ENCODE measurements at places on chromosomes 11 and 22.

- peak; percentile 78 for DNase-seq
Measured at GRCh38 chr11:69662021-69662698, 13.0 kb downstream of the LTO1 start.

- no peak for DNase-seq
Measured at GRCh38 chr11:65266210-65266609, 4.4 kb downstream of the POLA2 start.

DNA sequence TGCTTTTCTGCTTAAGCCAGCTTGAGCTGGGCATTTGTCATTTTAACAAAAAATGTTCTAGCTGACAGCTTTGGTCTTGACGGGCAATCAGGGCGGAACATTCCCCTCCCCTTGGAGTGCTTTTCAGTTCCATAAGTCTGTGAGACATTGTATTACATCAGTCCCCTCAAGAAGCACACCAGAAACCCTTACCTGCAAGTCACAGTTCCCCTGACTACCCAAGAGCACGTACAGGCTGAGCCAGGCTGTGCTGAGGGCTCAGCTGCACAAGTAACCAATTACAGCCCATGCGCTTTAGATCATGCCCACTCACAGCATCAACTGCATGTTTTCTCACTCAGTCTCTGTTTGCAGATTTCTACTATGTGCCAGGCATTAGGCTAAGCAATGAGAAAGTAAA, 19.1 kb downstream of the HIRA start:
- no peak for DNase-seq

GRCh38 chr11:81655351-81655750, 1078.3 kb downstream of the FAM181B start:
- no peak for DNase-seq

GRCh38 chr11:2300290-2300935, 1.3 kb downstream of the C11orf21 start:
- DNase-seq: no peak

GRCh38 chr11:6617315-6617781, 1.9 kb downstream of the TPP1 start:
- no peak for DNase-seq

DNA sequence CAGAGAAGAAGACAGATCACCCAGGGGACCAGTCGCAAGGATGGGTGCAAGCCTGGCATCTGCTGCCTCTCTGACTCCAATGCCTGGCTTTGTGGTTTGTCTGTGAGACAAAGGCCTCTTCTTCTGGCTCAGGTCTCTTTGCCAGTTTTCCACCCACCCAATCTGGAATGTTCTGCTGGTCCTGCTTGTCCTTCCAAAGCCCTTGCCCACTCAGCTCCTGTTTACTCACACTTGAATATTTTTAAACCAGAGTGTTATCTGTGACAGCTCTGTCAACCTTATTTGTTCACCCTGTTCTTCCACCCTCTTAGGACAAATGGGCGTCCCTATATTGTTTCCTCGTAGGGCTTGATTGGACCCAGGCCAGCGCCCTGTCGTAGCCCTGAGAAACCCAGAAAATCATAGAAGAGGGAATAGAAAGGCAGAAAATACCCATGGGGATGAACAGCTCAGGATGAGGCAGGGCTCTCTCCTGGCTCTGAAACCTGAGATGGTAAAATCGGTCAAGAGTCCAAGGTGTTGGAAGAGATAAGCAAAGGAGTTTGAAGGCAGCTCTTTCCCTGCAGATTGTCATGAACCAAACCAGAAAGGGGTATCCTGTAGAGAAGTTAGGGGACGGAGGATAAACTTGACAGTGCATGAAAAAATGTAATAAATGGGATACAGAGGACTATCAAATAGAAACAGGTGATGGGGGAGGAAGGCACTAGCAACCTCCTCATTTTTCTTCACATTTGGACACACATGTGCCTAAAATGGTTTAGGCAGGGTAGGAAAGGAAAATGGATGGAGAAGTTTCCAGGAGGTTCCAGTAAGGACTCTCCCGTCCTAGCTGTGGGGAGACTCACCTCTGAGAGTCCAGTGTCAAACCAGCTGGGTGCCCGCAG, 651 bp downstream of the CRYAB start:
- DNase-seq: no peak

DNA sequence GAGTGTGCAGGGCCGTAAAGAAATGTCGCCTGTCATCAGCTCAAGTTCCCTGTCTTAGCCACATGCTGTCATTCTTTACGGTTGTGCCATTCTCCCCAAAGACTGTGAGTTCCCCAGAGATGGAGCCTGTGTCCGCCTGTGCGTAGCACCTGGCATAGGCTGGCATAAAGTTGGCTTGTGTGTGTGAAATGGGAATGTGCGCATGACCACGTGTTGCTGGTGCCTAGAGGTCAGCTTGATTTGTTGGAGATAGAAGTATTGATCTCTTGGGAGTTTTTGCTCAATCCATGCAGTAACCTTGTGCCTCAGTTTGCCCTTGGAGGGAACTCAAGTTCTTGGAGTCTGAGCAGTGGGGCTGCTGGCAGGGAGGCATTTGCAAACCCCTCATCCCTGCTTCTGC, 9.4 kb downstream of the CHADL start:
- DNase-seq: no peak

DNA sequence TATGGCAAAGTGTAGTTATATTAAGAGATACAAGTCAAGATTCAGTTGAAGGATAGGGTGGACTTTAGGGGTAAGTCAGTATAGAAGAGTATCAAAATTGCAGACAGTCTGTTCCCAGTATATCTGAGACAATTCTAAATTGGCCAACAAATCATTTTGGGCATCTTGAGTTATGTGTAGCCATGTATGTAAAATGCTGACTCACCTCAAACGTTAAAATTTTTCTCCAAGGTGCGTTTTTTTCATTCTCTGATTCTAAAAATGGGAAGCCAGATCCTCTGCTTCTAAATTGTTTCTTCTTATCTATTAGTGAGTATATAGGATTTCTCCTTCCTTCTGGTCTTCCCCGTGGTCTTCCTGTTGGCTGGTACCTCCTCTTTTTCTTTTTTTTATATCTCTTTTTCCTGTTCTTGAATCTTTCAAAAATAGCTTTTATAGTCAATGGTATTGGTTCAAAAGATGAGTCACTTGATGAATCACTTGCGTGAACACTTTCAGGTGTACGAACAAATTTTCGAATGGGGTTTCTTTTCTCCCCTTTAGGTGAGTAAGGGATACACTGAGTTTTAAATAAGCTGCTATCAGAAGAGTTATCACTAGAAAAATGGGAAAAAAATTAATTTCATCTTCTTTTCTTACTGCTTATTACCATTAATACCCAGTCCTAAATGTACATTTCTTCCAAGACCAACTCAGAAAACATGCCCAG, 3.2 kb downstream of the TAF1D start:
- DNase-seq: no peak

DNA sequence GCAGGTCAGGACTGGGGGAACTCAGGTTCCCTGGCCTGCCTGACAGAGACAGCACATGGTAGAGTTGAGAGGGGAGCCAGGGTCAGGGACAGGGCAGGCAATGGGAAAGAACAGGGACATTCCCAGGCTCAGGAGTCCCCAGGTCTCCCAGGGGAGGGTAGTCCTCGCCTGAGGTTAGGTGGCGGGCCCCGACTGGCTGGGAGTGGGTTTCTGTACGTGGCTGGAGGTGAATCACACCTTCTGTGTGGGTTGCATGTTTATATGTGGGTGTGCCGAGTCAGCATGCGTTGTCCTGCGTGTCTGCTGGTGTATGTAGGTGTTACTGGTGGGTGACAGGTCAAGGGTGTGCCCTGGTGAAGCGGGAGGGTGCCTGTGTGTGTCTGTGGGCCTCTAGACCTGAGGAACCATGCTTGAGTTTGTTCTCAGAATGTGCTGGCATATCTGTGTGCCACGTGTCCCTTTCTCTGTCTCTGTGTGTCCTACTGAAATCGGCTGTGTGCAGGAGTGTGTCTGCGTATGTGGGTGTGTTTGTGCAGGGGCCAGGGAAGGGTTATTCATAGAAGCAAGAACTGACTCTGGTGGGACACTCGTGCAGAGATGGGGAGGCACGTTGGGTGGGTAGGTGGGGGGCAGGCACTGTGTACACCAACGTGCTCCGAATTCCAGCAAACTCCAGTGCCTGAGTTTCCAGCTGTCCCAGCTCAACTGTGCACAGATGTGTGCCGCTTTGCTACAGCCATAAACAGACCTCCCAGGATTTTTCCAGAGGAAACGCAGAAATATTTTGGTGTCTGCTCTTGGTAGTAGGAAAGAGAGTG, 23.8 kb upstream of the OAF start:
- DNase-seq: no peak

- no peak for DNase-seq
Measured at GRCh38 chr11:62142043-62142375, 18.2 kb downstream of the INCENP start.

DNA sequence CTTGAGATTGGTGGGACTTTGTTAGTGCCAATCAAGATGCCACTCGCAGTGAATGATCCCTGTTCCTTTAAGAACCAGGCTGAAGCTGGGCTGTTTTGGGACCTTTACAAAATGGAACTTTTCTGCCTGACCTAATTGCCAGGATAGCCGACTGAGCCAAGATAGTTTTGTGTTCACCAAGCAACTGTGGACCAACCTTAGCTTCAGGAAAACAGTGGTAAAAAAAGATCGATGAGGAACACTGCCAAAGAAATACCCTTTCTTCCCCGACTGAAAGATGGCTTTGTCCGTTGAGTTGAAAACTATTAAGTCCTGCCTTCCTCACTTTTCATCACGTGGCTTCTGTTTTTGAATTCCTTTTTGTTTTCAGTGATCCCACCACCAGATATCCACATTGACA, 157.9 kb upstream of the SORL1-AS1 start:
- no peak for DNase-seq

DNA sequence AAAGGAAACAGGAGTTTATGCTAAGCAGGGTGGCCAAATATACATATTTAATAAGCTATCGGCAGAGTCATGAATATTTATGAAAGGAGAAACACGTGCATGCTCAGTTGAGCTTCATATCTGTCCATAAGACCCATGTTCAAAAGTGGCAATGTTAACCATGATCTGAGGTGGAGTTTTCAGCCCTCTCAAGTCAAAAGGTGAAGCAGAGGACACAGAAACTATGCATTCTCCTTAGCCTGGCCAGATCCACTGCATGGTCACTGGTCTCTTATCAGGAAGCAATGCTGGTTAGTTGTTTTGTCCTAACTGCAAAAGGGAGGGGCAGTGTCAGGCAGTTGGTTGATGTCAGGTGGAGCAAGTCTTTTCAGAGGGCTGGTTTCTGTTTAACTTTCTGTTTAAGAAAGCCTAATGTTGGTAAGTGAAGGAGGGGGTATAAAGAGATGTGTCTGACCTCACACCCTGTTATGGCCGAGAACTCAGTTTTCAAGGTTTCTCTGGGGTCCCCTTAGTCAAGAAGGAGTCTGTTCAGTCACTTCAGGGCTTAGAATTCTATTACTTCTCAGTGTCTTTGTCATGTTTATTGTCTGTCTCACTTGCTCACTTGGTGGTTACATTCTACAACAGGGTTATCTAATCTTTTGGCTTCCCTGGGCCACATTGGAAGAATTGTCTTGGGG, 5.5 kb upstream of the SELENOH start:
- peak; percentile 21 for DNase-seq

- no peak for DNase-seq
Measured at GRCh38 chr11:108468478-108468864, 1.1 kb upstream of the C11orf65 start.

DNA sequence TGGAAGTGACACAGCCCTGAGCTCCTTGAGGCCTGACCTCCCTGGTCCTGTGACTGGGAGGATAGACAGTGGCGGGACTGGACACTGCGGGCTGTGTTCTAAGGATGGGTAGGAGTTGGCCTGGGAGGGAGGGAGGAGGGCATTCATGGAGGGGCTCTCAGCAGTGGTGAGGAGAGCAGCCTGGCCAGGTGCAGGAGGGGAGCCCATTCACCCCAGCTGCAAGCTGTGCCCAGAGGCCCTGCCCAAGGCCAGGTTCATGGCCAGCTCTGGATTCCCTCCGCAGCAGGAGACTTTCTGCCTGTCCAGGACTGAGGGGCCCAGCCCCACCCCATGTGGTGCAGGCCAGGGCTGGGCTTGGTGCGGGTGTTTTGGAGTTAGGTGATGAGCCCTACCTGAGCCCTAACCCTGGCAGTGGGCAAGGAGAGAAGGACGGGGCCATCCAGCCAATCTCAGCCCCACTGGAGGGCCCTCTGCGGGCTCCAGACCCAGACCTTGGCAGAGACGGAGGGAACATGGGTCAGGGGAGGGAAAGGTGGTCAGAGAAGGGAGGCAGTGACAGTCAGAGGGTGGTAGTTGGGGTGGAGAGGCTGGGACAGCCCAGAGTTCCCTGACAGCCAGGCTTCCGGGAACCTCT, 26.8 kb downstream of the CACNA1I start:
- peak; percentile 12 for DNase-seq

GRCh38 chr11:26830218-26830617, 108.4 kb upstream of the SLC5A12 start:
- DNase-seq: no peak

DNA sequence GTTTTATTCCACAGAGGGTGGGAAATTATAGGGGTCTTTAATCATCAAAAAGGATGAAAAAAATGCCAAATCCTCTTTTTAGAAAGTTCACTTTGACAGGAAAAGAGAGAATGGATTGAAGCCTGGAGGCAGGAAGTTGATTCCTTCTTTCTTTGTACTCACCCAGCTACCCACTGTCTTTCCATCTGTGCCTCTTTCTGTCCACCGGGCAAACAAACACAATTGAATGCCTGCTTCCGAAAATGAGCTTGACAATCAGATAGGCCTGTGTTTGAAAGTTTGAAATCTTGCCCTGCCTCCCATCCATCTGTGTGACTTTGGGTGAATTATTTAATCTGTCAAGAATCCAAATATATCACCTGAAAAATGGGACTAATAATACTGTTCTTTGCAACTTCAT, 81.1 kb downstream of the SCN3B start:
- DNase-seq: no peak

- DNase-seq: no peak
Measured at GRCh38 chr11:132988411-132988810, 543.9 kb downstream of the OPCML start.

DNA sequence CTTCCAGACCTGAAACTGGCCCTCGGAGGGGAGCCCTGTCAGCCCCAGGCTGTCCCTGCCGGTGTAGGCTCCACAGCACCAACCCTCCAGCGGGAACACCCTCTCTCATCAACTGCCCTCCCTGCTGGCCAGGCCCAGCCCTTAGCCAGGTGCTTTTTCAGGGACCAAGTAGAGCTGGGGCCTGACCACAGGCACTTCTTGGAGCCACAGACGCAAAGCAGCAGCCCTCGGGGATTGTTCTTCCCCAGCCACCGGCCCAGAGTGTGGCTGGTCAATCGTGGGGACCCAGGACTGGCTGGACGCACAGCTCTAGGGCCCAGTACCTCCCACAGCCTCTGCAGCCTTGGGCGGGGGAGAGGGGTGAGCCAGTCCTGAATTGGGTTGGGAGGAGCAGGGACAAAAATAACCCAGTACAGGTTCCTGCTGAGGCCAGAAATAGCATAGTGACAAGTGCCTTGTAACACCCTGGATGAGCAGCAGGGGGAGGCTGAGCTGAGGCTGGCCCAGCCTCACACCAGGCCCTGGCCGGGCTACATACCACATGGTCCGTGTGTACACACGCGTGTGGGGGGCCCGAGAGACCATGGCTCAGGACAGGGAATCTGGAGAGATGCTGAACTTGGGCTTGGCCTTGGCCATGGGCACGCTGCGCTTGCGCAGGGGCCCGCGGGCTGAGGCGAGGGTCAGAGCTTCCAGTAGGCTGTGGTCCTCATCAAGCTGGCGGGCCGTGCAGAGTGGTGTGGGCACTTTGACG, 2.0 kb downstream of the KCNJ11 start:
- peak; percentile 73 for DNase-seq

GRCh38 chr11:112292785-112293407, 32.2 kb upstream of the PLET1 start:
- DNase-seq: no peak

Measured in GM23338 (cell line).